Stimulated activated CD8-positive, alpha-beta memory T cell treated with anti-CD3 and anti-CD28 coated beads, Interleukin-15, amount 100 ng/mL, for 1 hour (primary cell): ENCODE measurements at places on chromosomes 5 and 9.

- DNase-seq, result no peak
These were observed 15.5 kb upstream of the TRIM32 start for GRCh38 chr9:116671605-116672004.

GRCh38 chr5:89449392-89450148 is 566.6 kb upstream of the MEF2C start:
- no peak for DNase-seq

- DNase-seq, result no peak
These were observed 142.6 kb upstream of the FST start for GRCh38 chr5:53337827-53338226.

DNA sequence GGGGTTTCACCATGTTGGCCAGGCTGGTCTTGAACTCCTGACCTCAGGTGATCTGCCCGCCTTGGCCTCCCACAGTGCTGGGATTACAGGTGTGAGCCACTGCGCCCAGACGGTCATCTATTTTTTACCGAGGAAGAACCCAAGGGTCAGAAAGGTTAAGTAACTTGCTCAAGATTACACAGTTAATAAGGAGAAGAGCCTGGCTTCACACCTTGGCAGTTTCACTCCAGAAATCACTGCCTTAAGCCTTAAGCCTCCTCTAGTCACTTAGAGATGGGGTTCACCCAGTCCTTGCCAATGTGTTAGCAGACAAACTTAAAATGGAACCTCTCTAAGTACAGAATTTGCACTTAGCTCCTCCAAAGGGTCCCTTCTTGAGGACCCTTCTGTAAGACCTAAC is 116.3 kb downstream of the PTTG1 start:
- DNase-seq, result no peak

GRCh38 chr9:136565086-136565714 is 19.4 kb upstream of the NOTCH1 start:
- DNase-seq, result no peak

- no peak for DNase-seq
These were observed 287.8 kb downstream of the EBF1 start for GRCh38 chr5:158811921-158812320.

GRCh38 chr9:124007565-124008302 is 3.8 kb upstream of the LHX2 start:
- no peak for DNase-seq

- DNase-seq, result no peak
These were observed 277.3 kb downstream of the CDH9 start for GRCh38 chr5:26761045-26761444.

DNA sequence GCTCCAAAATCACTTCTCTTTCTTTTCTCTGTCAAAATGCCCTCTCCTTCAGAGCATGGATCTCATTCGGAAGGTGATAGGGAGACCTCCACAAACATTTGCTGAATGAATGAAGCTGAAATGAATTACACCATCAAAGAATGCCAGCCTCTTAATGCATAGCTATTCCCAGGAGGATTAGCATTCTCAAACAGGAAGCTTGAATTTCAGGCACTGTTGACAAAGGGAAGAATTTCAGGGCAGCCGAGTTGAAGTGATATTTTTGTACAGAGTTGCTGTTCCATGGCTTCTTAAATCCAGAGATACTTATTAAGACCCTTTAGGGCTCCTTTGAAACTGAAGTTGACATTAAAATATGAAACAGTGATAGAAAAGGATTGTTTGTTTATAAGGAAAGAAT is 18.8 kb downstream of the HBEGF start:
- DNase-seq, result no peak

DNA sequence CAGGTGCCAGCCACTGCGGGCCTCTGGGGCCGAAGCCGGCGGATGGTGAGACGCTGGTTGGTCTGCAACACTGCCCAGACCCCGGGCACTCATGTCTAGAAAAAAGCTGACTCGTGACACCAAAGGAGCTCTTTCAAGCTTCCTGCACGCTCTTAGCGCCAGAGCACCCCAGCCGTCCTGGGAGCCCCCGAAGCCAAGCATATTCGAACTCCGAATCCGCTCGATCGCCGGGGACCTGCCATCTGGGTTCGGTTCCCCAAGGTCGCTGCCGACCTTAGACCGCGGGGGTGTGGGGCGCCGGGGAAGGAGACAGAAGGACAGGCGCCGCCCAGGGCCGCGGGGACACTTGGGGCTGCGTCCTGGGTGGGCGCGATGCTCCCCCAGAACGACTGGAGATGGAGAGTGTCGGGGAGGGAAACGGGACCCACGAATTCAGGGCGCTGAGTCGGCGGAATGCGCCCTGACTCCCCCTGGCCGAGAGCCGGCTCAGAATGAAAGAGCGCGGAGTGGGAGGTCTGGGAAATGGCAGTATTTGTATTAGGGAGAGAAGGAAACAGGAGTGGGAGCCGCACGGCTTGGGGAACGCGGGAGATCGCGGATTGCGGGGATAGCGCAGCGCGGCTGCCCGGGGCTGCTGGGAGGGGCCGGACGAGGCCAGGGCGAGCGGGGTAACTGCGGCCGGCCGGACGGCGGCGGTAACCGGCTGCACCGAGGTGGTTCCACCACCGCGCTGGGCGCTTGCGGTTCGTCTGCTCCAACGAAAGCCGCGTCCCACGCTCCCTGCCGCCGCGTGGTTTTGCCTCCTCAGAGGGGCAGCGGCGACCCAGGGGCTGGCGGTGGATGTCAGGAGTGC is 20.1 kb upstream of the MARCHF6 start:
- no peak for DNase-seq

- DNase-seq, result no peak
These were observed 357.8 kb downstream of the ICE1 start for GRCh38 chr5:5780253-5780652.

GRCh38 chr5:109656829-109657228 is 32.9 kb upstream of the MAN2A1 start:
- no peak for DNase-seq

DNA sequence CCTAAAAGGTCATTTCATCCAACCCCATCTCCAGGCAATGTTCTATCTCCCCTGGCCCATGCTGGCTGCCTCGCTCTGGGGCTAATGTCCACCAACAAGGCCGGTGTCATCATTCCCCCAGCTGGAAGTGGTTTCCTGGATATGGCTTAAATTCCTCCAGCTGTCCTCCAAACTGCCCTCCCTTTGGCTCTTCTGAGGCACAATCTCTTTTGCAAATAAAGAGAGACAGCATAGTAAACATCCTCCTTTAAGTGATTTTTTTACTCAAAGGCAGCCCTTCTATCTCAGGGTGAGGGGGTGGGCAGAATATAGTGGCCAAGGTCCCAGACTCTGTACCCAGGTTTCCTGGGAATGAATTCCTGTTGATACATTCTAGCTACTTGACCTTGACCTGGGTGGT is 117.4 kb upstream of the PANK3 start:
- no peak for DNase-seq

DNA sequence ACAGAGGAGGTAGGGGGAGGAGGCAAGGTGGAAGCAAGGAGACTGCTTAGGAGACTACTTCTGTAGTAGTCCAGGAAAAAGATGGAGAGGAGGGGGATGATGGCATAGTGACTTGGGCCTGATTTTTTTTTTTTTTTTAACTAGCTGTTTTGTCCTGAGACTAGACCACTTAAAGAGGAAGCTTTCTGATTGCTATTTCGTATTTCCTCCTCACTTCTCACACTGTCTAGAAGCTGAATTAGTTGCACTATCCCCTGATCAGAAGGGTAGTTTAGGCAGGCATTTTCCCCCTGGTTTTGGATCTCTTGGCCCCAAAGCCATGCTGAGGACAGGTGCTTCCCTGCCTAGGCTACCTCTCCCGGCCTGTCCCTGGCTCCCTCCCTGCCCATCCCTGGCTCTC is 14.9 kb downstream of the LARP1 start:
- no peak for DNase-seq

DNA sequence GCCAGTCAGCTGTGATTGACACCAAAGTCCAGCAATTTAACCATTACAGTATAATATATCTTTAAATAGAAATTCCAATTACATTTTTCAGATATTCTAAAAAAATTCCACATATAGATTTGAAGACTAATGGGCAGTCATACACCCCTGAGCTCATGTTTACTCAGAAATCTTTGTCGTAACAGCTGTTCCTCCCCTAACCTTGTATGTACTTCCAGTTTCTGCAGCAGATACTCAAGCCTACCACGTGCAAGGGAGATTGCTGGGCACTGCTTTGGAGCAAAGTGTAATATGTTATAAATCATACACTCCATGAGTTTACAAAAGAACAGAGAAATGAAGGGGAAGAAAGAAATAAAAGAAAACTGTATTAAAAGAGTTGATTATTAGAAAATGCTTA is 241.2 kb downstream of the TRIM32 start:
- no peak for DNase-seq

- no peak for DNase-seq
These were observed 27.2 kb upstream of the CER1 start for GRCh38 chr9:14749741-14750211.

- DNase-seq, result no peak
These were observed 13.5 kb downstream of the ZNF79 start for GRCh38 chr9:127437497-127438264.

GRCh38 chr5:15571081-15571480 is 71.1 kb downstream of the FBXL7 start:
- DNase-seq, result no peak

GRCh38 chr5:169945831-169946261 is 34.4 kb downstream of the INSYN2B start:
- no peak for DNase-seq

- DNase-seq, result no peak
These were observed 551.6 kb upstream of the C9orf72 start for GRCh38 chr9:28124917-28125316.

DNA sequence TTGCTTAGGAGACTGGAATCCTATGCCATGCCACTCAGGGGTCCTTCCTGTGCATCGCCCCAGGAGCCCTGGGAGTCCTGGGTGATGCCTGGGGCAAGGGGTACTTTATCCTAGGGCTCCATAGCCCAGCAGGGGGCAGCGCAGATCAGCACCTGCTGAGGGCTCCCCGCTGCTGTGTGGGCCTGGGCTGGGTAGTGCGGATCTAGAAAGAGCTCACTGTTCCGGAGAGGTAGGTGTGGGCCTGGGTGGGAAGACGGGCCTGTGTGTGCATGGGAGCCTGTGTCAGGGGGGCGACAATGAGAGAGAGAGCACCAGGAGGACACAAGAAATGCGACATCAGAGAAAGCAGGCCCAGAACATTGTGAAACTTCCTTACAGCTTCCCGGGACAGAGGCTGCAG is 11.4 kb upstream of the DAB2IP start:
- DNase-seq, result no peak

GRCh38 chr9:3969590-3970260 is 330.1 kb downstream of the GLIS3 start:
- DNase-seq, result no peak

- no peak for DNase-seq
These were observed 75.1 kb upstream of the FSTL4 start for GRCh38 chr5:133687212-133688061.

DNA sequence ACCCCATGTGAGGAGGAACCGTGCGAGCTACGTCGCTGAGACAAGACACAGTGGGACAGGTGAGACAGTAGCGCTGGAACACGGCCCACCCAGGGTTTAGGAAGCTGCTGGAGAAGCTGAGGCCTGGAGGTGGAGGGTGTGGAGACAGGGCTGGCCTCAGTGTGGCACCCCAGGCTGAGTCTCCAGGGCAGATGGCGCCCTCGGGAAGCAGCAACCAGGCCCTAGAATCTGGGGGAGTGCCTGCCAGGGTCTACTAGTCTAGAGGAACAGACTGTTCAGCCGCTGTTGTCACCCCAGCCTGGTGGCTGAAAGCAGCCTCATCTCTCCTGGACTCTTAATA is 4.6 kb upstream of the TERT start:
- DNase-seq, result no peak

GRCh38 chr9:92170848-92171247 is 55.6 kb upstream of the SPTLC1 start:
- no peak for DNase-seq

DNA sequence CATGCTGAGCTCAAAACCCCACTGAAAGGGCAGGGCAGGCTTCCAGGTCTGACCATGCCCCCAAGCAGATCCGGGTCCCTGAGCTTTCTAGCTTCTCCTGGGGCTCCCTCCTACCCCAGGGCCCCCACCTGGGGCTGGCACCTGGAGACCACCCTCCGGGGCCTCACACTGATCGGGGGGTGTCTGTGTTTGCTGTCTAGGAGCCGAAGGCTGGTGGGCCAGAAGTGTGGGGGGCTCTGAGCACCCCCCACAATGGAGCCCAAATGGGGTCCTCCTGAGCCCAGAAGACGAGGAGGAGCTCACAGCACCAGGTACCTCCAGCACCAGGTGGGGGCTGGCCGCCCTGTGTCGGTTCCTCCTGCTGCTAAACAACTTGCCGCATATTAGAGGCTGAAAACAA is 39.8 kb downstream of the LAMC3 start:
- no peak for DNase-seq
